ENCODE measurements at places on chromosomes 12 and 14.

- no peak for DNase-seq
These were observed 36.6 kb downstream of the NID2 start for GRCh38 chr14:52032204-52032801.

GRCh38 chr12:50686406-50686805, 77.5 kb upstream of the ATF1 start:
- no peak for DNase-seq

DNA sequence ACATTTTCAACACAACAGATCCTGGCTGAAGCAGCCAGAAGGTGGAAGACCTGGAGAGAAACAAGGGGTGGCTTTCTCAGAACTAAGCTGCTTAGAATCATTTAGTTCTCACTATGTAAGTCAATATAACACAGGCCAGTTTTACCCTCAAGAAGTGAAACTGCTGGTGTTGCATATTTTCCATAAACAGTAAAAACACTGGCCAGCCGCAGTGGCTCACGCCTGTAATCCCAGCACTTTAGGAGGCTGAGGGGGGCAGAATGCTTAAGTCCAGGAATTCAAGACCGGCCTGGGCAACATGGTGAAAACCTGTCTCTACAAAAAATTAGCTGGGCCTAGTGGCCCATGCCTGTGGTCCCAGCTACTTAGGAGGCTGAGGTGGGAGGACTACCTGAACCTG, 11.6 kb downstream of the STX2 start:
- DNase-seq, result no peak

GRCh38 chr12:97757481-97758193, 295.0 kb downstream of the RMST start:
- DNase-seq, result no peak

DNA sequence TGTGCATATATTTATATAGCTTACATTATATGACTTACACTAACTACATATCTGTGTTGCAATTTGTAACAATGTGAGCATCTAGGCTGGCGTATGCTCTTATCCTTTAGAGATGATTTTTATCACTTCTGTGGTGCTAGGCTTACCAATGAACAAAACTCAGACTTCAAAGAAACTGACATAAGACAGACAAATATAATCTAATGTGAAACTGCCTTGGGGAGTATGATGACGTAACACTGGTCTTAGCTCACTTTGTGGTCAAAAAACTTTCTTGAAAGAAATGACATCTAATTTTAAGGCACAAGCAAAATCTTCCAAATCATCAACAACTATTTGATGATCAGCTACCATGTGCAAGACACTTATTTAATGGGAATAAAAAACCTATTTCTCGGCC, 50.0 kb downstream of the SOX5 start:
- no peak for DNase-seq

DNA sequence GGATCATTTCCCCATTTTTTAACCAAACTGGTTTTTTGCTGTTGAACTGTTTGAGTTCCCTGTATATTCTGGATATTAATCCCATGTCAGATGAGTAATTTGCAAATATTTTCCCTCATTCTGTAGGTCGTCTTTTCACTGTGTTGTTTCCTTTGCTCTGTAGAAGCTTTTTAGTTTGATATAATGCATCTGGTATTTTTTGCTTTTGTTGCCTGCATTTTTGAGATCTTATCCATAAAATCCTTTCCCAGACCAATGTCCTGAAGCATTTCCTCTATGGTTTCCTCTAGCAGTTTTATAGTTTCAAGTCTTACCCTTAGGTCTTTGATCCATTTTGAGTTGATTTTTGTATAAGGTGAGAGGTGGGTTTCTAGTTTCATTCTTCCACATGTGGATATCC, 71.3 kb downstream of the LRP6 start:
- no peak for DNase-seq

DNA sequence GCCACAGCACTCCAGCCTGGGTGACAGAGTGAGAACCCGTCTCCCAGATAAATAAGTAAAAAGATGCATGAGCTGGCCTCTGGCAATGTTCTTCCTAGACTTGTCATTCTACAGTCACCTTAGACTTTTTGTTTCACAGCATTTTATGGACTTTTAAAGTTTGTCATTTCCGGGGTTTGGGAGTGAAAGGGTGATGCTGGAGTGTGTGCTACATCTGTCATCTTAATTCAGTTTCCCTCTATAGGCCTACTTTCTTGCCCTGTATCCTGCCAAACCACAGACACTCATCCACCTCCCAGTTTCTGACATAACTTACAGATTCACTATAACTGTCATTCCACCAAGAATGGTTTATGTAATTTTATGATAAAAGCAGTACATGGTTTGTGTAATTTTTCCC, 166.7 kb upstream of the PARP11 start:
- no peak for DNase-seq

DNA sequence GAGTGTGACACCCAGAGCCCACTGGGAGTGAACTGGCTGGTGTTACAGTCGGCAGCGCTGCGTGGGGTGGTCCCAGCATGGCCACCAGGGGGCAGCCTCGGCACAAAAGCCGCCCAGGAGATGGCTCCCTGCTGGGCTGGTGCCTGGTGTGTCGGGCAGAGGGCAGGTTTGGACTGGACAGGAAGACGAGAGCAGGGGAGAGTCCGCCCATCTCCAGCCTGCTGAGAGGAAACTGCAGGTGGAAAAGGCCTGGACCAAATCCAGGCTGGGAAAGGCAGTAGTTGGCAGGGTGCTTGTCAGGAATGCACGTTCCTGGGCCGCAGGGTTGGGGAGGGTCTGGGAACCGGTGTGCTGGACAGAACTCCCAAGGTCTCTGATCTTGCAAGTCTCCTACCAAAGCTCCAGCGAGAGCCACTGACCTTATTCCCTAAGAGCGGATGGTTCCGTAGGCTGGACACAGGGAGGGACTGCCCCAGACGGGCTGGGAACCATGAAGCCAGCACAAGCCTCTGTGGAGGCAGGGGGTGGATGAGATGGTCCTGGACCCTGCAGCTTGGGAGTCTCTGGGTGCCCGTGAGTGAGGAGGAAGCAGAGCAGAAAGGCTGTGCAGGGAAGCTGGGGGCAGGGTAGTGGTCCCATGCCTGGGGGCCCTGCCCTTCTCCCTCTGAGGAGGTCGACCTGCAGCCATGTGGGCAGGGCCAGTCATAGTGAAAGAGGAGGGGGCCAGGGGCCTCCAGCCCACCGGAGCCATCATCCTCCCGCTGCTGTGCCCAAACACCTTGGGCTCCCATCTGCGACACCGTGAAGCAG, 1.8 kb downstream of the AHNAK2 start:
- peak; percentile 86 for DNase-seq

DNA sequence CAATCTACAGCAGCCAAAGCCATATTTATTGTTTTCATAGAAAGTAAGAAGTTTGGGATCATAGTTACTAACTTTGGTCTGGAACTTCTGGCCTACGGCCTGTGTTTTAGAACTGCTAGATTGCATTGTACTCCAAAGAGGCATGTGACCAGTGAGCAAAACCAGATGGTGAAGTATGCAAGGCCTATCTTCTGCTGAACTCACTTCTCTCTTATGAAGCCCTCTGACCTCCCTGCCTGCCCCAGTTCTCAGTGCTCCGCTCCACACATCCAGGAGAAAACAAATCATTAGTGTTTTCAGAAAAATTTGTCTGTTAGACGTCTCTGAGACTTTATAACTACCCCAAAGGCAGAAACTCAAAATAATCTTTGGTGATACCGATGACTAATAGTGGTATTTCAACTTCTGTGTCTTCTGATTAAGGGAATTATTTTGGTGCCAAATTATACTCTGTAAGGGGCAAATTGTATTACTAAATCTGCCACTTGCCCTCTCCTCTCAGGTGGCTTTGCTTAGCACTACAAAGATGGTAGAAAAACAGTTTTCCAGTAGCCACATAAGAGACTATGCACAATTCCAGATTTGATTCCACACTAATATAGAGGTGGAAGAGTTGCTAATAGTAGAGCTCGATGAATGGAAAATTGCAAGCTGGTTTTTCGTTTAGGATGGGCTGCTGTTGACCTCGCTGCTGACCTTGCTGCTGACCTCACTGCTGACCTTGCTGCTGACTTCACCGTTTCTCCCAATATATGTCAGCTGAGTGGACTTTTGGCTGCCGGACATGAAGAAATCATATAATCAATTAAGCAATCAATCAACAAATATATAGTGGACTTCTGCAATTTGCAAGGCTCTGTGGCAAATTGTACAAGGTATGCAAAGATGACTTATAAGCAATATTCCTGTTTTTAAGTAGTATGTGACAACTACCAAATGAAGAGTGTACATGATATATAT, 147.5 kb downstream of the KITLG start:
- no peak for DNase-seq

- DNase-seq, result peak; percentile 37
These were observed 1304.9 kb downstream of the TMEM121 start for GRCh38 chr14:106831322-106831720.

DNA sequence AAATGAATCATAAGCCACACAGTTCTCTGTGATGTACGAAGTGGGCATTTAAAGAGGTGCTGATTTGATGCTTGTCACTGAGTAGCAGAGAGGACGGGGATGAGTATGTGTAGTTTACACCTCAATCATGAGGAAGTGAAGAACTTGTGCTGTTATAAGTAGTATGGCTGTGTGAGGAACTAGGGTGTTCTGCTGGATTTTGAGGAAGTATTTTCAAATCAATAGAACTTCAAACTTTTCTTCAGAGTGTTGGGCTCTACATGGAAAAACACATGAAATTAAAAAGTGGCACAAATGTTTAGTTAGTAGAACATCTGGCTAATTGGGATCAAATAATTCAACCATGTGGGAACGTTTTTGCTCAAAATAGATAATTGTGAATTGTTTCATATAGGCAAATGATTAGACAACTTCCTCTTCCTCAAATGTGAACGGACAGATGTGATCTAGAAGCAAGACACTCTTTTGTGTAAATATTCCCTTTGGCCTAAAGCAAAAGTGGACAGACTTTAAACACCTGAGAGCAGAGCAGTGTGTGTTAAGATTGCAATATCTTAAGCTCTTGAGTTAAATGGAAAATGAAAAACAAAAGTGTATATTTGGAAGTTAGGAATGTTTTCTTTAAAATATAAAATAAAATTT, 168.5 kb downstream of the NAV3 start:
- no peak for DNase-seq

- DNase-seq, result no peak
These were observed 26.4 kb downstream of the TESPA1 start for GRCh38 chr12:54958048-54958658.

- DNase-seq, result no peak
These were observed 2.1 kb upstream of the PLEK2 start for GRCh38 chr14:67413806-67414769.

DNA sequence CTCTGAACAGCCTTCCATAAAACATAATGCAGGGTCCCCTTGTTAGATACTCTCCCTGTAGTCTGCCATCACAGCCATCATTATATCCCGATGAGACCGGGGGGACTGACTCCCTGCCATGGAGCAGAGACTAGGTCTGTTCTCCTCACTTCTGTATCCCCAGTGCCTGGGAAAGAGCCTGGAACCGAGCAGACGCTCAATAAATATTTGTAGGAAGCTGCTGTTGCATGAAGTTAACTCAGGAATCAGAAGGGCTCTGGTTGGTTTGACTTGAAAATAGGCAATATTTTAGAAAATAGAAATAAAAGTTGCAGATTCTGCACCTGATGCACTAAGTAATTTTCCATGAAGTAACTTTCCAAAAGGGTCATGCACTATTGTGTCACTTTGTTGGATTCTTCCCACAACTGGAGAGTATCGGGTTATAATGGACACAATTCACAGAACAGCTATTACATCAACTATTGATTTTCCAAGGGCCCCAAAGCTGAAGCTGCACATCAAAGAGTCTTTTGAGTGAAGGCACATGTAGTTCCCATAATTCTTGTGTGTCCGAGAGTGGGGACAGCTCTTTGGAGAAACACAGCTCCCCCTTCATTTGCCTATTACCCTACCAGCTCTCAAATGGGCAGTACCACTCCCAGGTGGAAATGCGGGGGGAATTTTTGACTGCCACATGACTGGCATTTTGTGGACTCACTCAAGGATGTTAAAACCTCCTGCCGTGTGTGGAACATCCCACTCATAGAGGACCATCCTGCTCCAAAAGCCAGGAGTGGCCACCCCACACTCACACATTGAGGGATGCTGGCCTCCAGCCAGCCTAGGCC, 18.8 kb downstream of the CLMN start:
- DNase-seq, result no peak

GRCh38 chr12:108321688-108322087, 17.4 kb downstream of the CMKLR1 start:
- no peak for DNase-seq

- no peak for DNase-seq
These were observed 214.5 kb downstream of the PCNX1 start for GRCh38 chr14:71121711-71122110.

- DNase-seq, result no peak
These were observed 59.4 kb downstream of the ADIPOR2 start for GRCh38 chr12:1750300-1750699.

DNA sequence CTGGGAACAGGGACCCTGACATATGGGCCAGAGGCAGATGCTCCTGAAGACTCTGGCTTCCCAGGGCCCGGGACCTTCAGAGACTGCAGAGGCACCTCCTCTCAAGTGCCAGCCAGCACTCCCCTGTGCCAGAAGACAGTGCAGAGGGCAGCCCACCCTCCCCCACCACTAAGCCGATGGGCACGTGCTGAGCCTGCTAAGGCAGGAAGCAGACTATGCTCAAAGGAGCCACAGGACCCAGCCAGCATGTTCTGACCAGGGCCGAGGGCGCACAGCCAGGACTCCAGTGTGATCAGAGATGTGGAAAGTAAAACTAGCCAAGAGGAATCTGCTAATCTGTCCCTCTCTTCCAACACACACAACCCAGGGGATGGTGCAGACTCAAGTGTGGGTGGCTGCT, 29.8 kb downstream of the DIO3 start:
- DNase-seq, result no peak

- no peak for DNase-seq
These were observed 56.7 kb downstream of the PLEKHG3 start for GRCh38 chr14:64760916-64761315.

DNA sequence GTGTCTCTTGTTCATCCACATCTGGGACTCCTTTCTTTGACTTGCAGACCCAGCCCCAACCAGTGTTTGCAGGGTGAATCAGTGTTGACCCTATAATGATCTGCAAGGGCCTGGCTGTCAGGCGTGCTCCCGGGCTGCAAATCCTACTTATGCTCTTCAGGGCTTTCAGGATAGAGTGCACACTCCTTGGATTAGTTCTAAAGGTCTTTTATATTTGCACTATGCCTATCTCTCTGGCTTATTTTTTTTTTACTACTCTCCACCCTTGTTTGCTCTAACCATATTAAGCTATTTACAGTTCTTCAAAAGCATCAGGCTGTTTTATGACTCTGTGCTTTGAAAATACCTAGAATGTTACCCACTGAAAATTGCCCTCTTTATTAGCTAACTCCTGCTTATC, 4.3 kb upstream of the PRICKLE1 start:
- DNase-seq, result no peak

Data from activated B cell treated with CpG ODN at 0.5 μM for 24 hours (primary cell).